ENCODE measurements at places on chromosomes 3 and 15.

DNA sequence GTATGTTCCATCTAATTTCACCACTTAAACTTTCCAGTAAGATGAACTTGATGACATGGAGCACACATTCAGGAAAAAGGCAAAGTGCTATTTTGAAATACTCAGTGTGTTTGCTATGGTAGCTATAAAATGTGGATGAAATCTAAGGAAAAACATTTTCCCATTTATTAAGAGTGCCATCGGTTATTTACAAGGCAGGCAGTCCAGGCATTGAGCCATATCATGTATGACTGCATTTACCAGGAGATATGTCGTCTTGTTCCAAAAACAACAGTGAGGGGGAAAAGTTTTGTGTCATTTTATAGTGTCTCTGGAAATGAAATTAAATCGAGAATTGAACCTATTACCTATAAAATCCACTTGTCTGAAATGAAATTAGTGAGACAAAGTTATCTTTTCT, 13.7 kb downstream of the ANXA2 start:
- DNase-seq = no peak

DNA sequence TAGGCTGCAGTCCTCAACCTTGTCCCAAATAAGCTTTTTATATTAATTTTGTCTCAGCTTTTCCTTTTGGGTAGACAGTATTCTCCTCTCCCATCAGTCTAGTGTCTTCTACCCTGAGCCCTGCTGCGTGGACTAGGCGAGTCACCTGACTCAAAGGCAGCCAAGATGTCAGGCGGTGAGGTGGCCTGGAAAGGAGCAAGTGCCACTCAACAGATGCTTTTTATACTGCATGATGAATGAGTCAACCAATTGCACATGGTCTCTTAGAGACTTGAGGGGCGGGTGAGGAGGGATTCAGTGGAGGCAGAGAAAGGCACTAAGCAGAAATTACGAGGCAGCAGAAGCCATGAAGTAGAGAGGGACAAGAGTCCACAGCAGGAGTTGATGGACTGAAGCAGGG, 95.9 kb downstream of the FRMD4B start:
- no peak for DNase-seq

DNA sequence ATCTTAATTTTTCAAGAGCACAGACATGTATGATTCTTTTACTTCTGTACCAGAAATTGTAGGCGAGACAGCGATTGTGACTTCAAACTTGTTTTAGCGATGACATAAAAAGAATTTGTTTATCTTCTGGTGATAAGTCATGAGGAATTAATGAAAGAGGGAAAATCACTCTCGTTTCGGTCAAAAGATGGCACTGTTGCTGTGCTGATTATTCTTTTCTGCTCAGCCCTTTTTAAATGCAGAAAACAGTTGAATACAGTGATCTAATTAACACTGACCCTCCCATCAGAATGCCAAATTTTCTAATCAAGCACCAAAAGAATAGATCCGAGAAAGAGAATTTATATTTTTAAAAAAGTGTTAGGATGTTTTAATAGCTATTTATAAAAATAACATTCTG, 52.6 kb downstream of the NSUN3 start:
- no peak for DNase-seq

DNA sequence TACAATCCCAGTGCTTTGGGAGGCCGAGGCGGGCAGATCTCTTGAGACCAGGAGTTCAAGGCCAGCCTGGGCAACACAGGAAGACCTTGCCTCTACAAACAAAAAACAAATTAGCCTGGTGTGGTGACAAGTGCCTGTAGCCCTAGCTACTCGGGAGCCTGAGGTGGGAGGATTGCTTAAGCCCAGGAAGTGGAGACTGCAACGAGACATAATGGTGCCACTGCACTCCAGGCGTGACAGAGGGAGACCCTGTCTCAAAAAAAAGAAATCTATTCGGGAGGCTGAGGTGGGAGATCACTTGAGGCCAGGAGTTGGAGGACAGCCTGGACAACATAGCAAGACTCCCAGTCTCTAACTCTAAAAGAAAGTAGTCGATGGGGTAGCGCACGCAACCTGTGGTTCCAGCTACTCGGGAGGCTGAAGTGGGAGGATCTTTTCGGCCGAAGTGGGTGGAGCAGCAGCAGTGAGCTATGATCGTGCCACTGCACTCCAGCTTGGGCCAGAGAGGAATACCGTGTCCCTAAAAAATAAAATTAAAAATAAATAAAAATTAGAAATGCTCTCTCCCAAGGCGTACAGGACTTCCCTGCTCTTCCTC, 775 bp downstream of the C3orf33 start:
- DNase-seq = peak; percentile 43

DNA sequence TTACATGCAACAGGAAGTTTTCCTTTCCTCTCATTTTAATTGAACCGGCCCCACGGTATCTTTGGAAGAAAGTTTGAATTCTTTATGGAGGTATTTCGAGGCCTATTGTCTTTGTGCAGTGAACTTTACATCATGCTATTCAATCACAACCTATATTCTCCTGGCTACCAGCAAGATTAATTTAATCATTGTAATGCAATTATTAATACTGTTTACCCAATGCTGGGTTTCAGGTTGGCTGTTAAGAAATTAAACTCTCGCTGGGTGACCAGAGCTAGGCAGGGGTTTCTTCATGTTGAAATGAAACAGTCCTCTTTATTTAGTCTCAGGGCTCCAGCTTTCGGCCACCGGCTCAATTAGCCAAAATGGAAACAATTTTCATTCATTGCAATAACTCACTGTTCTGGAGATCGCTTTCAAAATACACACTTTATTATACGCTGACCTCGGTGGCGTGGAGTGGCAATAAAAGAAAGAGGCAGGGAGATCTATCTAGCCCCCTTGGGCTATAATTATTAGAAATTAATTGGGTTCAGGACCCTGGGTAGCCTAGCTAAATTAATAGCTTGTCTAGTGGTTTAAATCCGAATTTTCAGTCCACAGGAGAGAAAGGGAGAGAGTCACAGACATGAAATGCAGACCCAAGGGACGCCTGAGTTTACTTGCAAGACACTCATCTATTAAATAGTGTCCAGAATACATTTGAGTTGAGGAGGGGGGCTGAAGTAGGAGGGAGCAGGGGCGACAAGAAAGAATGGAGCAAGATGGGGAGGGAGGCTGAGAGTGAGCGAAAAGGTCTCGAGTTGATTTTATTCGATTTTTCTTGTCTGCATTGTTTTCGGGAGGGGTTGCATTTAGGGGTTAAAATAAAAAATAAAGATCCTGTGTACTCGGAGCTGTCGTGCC, 3.9 kb upstream of the MECOM start:
- no peak for DNase-seq

DNA sequence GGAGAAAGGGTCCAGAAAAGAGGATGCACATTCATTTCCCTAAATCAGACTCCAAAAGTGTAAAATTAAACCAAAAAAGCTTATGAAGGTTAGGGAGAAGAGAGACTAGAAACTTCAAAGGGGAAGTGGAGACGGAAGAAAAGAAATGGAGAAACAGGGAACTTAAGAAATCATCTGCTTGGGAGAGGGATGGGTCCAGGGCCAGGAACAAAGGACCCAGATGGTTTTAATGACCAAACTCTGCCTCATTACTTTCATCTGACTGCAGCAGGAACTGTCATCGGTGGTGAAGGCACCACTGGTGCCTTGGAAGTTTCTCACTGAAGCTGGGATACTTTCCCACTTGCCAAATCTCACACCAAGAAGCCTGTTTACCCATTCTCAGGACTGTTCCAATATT, 70.5 kb upstream of the SLC4A7 start:
- no peak for DNase-seq

DNA sequence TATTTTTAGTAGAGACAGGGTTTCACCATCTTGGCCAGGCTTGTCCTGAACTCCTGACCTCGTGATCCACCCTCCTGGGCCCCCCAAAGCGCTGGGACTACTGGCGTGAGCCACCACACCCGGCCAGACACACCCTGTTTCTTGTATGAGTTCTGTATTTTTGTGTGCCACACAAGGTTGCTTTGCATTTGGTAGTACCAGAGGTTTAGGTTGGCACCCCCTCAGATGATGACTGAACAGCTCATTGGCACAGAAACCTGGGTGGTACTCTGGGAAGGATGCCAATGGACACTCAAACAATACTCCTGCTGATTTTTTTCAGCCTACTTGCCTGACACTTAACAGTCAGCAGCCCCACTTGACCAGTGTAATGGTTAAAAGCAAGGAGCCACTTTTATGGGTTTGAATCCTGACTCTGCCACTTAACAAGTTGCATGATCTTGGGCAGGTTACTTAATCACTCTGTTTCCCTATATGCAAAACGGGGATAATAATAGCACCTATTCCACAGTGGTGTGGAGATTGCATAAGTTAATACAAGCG, 39.2 kb upstream of the BCL2A1 start:
- DNase-seq = no peak
